ENCODE measurements at places on chromosomes 7 and 10. TPM values are rescaled to one million over a fixed set of nuclear protein-coding genes. Genes with fewer than 3 reads are reported as not detected.

The HABP2 gene
- total RNA-seq = not detected

The LEP gene
- not detected for total RNA-seq

The CCDC136 gene
- total RNA-seq = 4.8 TPM

The TAX1BP1 gene
- total RNA-seq = 76.5 TPM

The FZD8 gene
- total RNA-seq = 0.95 TPM

The SYNPO2L gene
- total RNA-seq = not detected

The BAIAP2L1 gene
- 0.68 TPM for total RNA-seq

The MINDY3 gene
- 22.9 TPM for total RNA-seq

The STEAP1 gene
- 0.53 TPM for total RNA-seq

The SUN3 gene
- total RNA-seq = not detected

The RBP3 gene
- not detected for total RNA-seq

The HPS1 gene
- 88.3 TPM for total RNA-seq

The BLNK gene
- not detected for total RNA-seq

The GLRX3 gene
- total RNA-seq = 73.8 TPM

The ADAMTS14 gene
- total RNA-seq = not detected

The NKX2-3 gene
- total RNA-seq = not detected

The SEMA3D gene
- total RNA-seq = not detected

The TMEM270 gene
- not detected for total RNA-seq

The H2BK1 gene
- total RNA-seq = not detected

The MRLN gene
- total RNA-seq = not detected

The NOS3 gene
- total RNA-seq = 30.2 TPM

The LIPF gene
- not detected for total RNA-seq

The SLC26A5 gene
- not detected for total RNA-seq

The PUS7 gene
- total RNA-seq = 5.9 TPM

The KCTD7 gene
- total RNA-seq = 33.8 TPM

The CADPS2 gene
- not detected for total RNA-seq

The NANOS1 gene
- total RNA-seq = 0.13 TPM

The MMRN2 gene
- total RNA-seq = not detected

The OPN1SW gene
- not detected for total RNA-seq

The ASZ1 gene
- not detected for total RNA-seq

The PANK1 gene
- total RNA-seq = 6.1 TPM

The GIMAP4 gene
- total RNA-seq = 282 TPM

The CPA5 gene
- not detected for total RNA-seq

The GRK5 gene
- total RNA-seq = 30.6 TPM

The ST8SIA6 gene
- 0.93 TPM for total RNA-seq

The PIK3AP1 gene
- total RNA-seq = 5.7 TPM

The IFT22 gene
- total RNA-seq = 6.6 TPM

The UBN2 gene
- 11.6 TPM for total RNA-seq

The COG5 gene
- 45.3 TPM for total RNA-seq

The GIMAP6 gene
- 84.9 TPM for total RNA-seq

The LRWD1 gene
- total RNA-seq = 19.5 TPM

Measured in activated CD4-positive, alpha-beta memory T cell treated with anti-CD3 and anti-CD28 coated beads, Interleukin-2, amount 10 ng/mL, durations not matched to agents 7 days and 5 days (primary cell).